ENCODE measurements at places on chromosomes 16 and 17. TPM values are rescaled to one million over a fixed set of nuclear protein-coding genes. Genes with fewer than 3 reads are reported as not detected.
A peak's percentile ranks its signal among the peaks of the same experiment; 100 is the strongest.

DNA sequence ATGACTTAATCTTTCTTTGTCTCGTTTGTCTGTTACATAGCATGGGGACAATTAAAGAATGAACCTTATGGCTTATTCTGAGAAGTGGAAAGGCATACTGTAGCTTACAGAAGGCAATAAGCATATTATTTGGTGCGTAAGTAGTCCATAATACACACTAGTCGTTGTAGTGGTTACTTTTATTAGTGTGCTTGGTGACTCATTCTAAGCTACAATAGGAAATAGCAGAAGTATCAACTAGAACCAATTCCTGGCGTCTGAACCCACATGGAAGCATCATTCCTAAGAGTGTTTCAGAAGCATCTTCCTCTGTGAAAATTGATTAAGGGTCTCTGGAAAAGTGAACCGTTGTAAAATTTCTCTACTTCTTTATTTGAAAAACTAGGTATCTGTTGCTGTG is 777.8 kb upstream of the EEF2KMT start:
- no peaks in the 10 kb centered on the region for H3K36me3 ChIP-seq
- no peak overlapping the region for H3K4me3 ChIP-seq
- no peaks in the 10 kb centered on the region for H3K27me3 ChIP-seq
- no peak for DNase-seq
- no peak overlapping the region for H3K27ac ChIP-seq
- H3K4me1 ChIP-seq, result no peaks in the 10 kb centered on the region

GRCh38 chr16:58847902-58848661 is 114.0 kb upstream of the GOT2 start:
- H3K27me3 ChIP-seq, result peaks cover 3% of the 10 kb centered on the region
- no peak for DNase-seq
- no peaks in the 10 kb centered on the region for H3K36me3 ChIP-seq
- H3K27ac ChIP-seq, result no peak overlapping the region
- no peak overlapping the region for H3K4me3 ChIP-seq

DNA sequence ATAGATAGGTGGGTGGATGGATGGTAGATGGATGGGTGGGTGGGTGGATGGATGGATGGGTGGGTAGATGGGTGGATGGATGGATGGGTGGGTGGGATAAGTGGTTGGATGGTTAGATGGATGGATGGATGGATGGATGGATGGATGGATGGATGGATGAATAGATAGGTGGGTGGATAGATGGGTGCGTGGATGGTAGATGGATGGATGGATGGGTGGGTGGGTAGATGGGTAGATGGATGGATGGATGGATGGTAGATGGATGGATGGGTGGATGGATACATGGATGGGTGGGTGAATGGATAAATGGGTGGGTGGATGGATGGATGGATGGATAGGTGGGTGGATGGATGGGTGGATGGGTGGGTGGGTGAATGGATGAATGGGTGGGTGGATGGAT is 50.0 kb upstream of the FASN start:
- H3K27me3 ChIP-seq, result no peaks in the 10 kb centered on the region
- H3K27ac ChIP-seq, result no peak overlapping the region
- H3K4me3 ChIP-seq, result no peak overlapping the region
- peaks cover 7% of the 10 kb centered on the region for H3K36me3 ChIP-seq
- no peak for DNase-seq
- H3K4me1 ChIP-seq, result no peaks in the 10 kb centered on the region

GRCh38 chr17:63492940-63493339 is 16.1 kb downstream of the ACE start:
- DNase-seq, result no peak
- no peaks in the 10 kb centered on the region for H3K4me1 ChIP-seq
- H3K4me3 ChIP-seq, result no peak overlapping the region
- peaks cover 2% of the 10 kb centered on the region for H3K36me3 ChIP-seq
- H3K27ac ChIP-seq, result no peak overlapping the region

GRCh38 chr16:87228363-87228762 is 88.8 kb downstream of the C16orf95 start:
- H3K27ac ChIP-seq, result no peak overlapping the region
- H3K27me3 ChIP-seq, result peaks cover 2% of the 10 kb centered on the region
- no peaks in the 10 kb centered on the region for H3K4me1 ChIP-seq
- DNase-seq, result no peak
- H3K36me3 ChIP-seq, result no peaks in the 10 kb centered on the region

Gene CYGB
- not detected for total RNA-seq

DNA sequence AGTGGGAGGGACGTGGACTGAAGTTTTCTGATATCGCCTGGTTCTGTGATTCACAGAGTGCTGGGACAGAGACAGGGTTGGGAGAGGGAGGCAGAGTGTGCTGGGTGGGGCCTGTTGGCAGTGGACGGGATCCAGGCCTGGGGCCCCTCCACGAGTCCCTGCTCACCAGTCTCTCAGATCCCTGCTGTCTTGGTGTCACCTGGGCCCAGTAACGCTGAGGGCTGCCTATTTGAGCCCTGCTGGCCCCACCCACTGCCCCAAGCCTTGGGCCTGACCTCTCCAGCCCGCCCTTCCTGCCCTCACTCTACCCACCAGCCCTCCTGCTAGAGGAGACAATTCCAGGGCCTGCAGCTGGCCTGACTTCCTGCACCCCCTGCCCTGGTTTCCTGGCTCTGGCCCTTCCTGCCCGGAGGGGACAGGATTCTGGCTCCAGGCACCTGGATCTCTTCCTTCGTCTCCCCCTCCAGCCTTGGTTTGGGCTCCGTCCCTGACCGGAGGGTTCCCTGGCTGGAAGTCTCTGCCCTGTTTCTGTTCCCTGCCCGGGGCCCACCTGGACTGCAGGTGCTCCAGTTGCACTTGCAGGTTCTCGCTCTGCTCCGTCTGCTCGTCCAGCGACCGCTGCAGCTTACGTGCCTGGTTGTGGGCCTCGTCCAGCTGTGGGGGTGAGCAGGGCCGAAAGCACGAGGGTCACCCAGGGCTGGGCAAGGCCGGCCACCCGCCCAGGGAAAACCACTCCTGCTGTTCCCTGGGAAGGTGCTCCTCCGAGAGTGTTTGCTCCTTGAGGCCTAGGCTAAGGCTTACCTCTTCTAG is 21.4 kb downstream of the CCDC102A start:
- no peak overlapping the region for H3K27ac ChIP-seq
- DNase-seq, result no peak
- H3K4me1 ChIP-seq, result peaks cover 2% of the 10 kb centered on the region
- no peaks in the 10 kb centered on the region for H3K27me3 ChIP-seq

DNA sequence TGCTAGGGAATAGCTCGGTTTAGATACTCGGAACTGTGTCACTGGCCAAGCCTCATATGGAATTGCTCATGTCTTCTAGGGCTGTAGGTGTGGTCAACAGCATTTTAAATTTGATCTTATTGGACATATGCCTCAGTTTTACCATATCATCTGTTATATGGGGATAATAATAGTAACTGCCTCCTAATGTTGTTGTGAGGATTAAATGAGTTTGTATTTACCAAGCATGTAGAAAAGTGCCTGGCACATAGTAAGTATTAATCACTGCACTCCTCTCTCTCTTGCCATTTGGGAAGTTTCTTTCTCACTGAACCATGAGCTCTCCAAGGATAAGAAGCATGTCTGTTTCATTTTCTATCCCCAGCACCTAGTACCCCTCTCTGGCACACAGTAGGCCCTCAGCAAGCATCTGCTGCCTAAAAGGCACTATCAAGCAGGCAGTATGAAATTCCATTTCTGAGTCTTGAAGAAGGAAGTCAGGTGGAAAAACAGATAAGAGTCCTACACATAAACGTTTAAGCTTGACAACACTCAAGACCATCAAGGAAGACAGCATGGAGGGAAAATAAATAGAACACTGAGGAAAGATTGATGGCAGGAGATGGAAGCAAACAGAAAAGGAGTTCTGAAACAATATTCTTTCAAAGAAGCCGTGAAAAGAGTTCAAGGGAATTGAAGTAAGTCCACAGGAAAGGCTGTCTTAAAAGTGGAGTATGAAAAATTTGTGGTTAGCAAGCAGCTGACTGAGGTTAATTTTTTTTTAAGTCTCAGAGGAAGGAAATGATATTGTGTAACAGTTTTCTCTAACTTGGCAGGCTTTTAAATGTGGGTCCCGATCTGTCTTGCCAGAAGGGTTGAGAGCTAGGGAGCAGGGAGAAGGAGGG is 2.2 kb upstream of the ATP6V0A1 start:
- DNase-seq, result peak; percentile 18
- peaks cover 3% of the 10 kb centered on the region for H3K36me3 ChIP-seq
- H3K27ac ChIP-seq, result peak overlapping the region; percentile 18

Gene PMFBP1
- total RNA-seq, result 0.39 TPM

GRCh38 chr17:66448026-66448639 is 145.7 kb downstream of the PRKCA start:
- no peak for DNase-seq
- peaks cover 63% of the 10 kb centered on the region for H3K4me1 ChIP-seq
- H3K27me3 ChIP-seq, result no peaks in the 10 kb centered on the region
- H3K27ac ChIP-seq, result no peak overlapping the region
- H3K4me3 ChIP-seq, result no peak overlapping the region

Gene CES4A
- total RNA-seq, result 33.2 TPM

- no peak overlapping the region for H3K4me3 ChIP-seq
- H3K27ac ChIP-seq, result peak overlapping the region; percentile 82
Measured at GRCh38 chr17:74467221-74467951, 952 bp downstream of the CD300A start.

Gene HS3ST3B1
- total RNA-seq, result 33.8 TPM

Gene SLC7A5
- total RNA-seq, result 469 TPM

DNA sequence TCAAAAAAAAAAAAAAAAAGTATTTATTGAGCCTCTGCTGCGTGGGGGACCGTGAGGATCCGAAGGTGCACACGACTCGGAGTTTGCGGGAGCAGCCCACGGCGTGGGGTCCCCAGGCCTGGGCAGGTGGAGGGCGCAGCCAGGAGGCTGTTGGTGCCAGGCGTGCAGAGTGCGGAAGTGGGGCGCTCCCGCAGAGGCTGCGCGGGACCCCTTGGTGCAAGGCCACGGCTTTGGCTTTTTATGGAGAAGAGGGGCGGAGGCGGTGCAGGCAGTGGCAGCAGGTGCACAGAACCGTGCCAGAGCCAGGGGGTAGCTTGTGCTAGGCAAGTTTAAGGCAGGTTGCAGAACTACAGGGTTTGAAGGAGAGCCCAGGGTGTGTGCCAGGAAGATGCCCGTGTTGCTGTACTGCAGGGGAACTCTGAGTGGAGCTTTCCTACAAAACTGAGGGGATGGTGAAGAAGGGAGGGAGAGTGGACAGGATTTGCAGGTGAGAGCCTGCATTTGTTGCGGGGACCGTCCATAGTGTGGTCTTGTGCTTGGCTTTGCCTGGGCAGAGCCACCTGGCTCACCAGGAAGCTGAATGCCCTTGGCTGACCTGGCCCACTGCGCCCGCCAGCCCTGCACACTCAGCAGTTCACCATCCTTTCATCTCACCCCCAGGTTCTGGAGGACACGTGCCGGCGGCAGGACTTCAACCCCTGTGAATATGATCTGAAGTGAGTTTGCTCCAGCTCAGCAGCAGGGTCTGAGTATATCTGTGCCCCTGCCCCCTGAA is 1.3 kb downstream of the ASPSCR1 start:
- peak overlapping the region; percentile 81 for H3K4me3 ChIP-seq
- H3K27ac ChIP-seq, result peak overlapping the region; percentile 77
- peaks cover 32% of the 10 kb centered on the region for H3K4me1 ChIP-seq
- H3K36me3 ChIP-seq, result peaks cover 10% of the 10 kb centered on the region

- H3K36me3 ChIP-seq, result peaks cover 45% of the 10 kb centered on the region
- no peak for DNase-seq
- peaks cover 57% of the 10 kb centered on the region for H3K4me1 ChIP-seq
- peak overlapping the region; percentile 98 for H3K4me3 ChIP-seq
- no peaks in the 10 kb centered on the region for H3K27me3 ChIP-seq
- peak overlapping the region; percentile 86 for H3K27ac ChIP-seq
Measured at GRCh38 chr16:89561884-89562599, 1.6 kb downstream of the RPL13 start.

Gene METRN
- 29.6 TPM for total RNA-seq

Gene WFDC1
- total RNA-seq, result not detected

DNA sequence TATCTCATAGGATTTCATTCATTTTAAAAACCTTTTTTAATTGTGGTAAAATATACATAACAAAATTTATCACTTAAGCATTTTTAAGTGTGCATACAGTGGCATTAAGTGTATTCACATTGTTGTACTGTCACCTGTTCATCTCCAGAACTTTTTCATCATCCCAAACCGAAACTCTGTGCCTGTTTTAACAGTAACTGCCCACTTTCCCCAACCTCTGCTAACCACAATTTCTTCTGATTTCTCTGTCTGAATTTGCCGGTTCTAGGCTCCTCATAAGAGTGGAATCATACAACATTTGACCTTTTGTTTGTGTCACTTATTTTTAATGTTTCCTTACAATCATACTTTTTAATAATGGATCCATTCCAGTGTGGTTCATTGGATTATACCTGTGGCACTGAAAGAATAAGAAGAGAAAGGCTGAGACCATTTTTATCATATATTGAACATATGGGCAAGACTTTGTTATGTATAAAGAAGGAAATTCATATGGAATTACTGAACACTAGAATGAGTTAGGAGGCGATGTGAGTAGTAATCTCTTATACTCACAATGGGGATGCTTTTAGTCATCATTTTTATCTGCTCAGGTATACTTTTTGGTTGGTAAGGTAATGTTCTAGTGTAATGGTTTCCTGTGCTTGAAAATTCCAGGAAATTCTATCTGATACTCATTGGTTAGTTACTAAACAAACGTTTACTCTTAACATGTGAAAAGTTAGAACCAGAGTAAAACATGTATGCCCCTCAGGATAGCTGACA is 10.8 kb downstream of the CYLD start:
- H3K27ac ChIP-seq, result peak overlapping the region; percentile 66
- H3K27me3 ChIP-seq, result no peaks in the 10 kb centered on the region
- DNase-seq, result no peak
- H3K4me1 ChIP-seq, result peaks cover 73% of the 10 kb centered on the region
- H3K4me3 ChIP-seq, result peak overlapping the region; percentile 48
- H3K36me3 ChIP-seq, result peaks cover 40% of the 10 kb centered on the region

Gene PMP22
- total RNA-seq, result 0.54 TPM

Gene PERCC1
- total RNA-seq, result not detected

DNA sequence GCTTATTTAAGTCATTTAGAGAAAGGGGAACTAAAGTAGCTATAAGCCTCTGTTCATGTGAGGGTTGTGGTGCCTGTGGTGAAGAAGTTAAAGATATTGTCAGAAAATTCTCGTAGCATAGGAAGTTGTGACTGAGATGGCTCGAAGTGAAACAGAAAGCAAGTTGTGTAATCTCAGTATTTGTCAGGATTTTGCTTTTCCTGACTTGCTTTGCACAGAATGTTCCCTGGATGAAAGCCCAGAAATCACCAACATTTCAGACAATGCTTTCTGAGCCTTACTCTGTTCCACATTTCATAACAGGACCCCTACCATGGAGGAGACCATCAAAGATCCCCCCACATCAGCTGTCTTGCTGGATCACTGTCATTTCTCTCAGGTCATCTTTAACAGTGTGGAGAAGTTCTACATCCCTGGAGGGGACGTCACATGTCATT is 10.6 kb downstream of the CALCOCO2 start:
- H3K4me1 ChIP-seq, result peaks cover 54% of the 10 kb centered on the region
- peak overlapping the region; percentile 9 for H3K27ac ChIP-seq
- H3K27me3 ChIP-seq, result peaks cover 2% of the 10 kb centered on the region
- DNase-seq, result peak; percentile 54
- peak overlapping the region; percentile 66 for H3K4me3 ChIP-seq
- peaks cover 25% of the 10 kb centered on the region for H3K36me3 ChIP-seq

- H3K4me3 ChIP-seq, result peak overlapping the region; percentile 71
- peaks cover 49% of the 10 kb centered on the region for H3K27me3 ChIP-seq
- DNase-seq, result no peak
- H3K27ac ChIP-seq, result no peak overlapping the region
Measured at GRCh38 chr17:42049834-42050392, 488 bp downstream of the C17orf113 start.

Gene PDE6G
- total RNA-seq, result 8.7 TPM

Measured in activated T-helper 1 cell treated with anti-CD3 and anti-CD28 coated beads, Interleukin-12 subunit alpha, Interleukin-12 subunit beta, Interleukin-2, Interleukin-4 antibody, amounts not matched to agents 30 ng/mL and 10 ng/mL and 1 ng/mL, durations not matched to agents 14 hours and 24 hours and 36 hours (primary cell).